Activated effector memory CD4-positive, alpha-beta T cell treated with Interleukin-2 at 50 U/mL for 16 hours (primary cell): ENCODE measurements at places on chromosomes 2 and 18.
A peak's percentile ranks its signal among the peaks of the same experiment; 100 is the strongest.

DNA sequence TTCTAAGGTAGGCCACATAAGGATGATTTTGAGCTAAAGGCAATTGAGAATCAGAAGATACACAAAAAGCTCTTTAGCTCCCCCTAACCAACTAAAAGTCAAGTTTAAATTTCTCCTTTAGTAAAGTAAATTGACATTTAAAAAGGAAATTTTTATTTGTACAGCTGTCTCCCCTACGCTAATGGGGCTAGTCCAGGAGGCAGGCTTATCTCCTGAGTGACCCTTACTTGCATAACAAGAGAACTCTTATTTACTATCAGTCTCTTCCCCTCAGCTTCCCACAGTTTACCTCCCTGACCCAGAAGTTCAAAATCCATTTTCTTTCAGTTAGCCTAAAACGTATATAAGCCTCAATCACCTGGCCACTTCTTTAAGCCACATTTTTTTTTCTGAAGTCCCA is 1002.8 kb upstream of the NRXN1 start:
- no peak for DNase-seq

GRCh38 chr2:239912938-239913635 is 112.1 kb downstream of the NDUFA10 start:
- DNase-seq, result no peak

DNA sequence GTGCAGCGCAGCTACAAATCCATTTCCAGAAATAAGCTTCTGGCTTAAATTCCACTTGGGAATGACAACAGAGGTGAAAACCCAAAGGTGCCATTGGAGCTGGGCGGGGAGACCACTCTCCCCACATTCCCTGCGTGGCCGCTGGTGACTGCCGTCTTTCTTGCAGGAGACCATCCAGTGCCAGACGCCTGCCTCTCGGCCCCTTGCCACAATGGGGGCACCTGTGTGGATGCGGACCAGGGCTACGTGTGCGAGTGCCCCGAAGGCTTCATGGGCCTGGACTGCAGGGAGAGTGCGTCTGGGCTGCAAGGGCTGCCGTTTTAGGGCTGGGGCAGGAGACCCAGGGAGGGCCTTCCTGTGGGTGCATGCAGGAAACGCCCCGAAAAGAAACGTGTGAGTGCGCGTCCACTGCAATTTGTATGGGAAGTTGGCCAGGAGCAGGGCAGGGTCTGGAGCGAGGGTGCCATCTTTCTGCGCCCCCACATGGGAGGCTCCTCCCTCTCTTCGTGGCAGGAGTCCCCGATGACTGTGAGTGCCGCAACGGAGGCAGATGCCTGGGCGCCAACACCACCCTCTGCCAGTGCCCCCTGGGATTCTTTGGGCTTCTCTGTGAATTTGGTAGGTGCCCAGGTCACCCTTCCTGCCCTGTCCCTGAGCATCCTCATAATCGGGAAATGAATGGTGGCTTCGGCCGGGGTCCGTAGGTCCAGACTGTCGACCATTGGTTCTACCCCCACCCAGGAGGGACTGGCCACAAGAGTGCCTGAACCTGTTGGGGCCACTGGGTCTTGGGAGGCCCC is 49.9 kb downstream of the SNED1 start:
- DNase-seq, result no peak

GRCh38 chr18:21203126-21203525 is 38.9 kb upstream of the GREB1L start:
- no peak for DNase-seq

DNA sequence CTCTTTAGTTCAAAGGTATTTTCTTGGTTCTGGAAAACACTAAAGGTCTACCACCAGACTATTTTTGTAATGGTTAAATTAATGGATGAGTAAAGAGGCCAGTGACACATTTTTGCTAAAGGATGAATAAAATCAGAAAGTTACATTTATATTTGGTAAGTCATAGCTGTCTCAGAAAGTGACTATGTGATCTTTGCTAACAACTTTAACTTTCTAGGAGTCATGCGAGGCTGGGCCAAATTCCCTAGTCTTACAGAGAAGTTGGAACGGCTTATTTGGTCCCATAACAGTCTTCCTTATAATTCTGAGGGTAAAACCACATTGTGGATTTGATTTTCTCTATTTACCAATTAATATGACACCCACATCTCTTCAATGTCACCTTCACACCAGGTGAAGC is 198.1 kb downstream of the PDE1A start:
- no peak for DNase-seq

GRCh38 chr2:120319686-120320317 is 26.1 kb upstream of the INHBB start:
- no peak for DNase-seq

DNA sequence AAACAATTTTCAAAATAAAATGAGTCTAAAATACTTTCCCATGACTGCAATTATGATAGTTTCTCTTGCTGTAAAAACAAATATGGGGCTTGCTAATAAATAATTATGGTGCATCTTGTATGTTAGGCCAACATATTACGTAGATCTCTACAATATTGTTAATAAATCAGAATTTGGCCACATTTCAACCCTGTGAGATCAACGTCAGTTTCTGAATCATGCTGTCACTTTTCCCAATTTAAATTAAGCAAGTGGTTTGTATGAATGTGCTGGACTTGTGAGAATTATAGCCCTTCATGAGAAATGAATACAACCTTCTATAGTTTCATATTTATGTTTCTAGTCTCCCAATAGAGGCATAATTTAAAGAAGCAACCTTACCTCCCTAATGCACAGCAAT is 808.9 kb downstream of the SUCLG1 start:
- DNase-seq, result no peak

DNA sequence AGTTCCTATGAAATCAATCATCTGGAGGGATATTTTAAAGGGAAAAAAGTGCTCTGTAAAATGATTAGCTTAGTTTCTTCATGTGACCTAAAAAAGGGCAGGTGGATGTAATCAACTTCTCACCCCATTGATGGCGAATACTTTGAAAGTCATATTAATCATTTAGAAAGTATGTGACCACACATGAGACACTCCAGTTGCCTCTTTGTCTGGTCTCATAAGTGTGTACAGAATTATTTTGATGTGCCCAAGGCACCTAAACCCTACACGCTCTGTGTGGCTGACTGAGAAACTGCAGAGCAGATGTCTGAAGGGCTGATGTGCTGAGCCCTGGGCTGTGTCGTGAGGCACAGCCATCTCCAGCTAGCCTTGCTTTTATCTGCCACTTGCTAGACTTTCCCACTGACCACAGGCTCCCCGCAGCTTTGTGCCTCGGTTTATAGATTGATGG is 26.9 kb downstream of the SGPP2 start:
- no peak for DNase-seq

GRCh38 chr2:100166701-100167100 is 24.3 kb upstream of the AFF3 start:
- no peak for DNase-seq

DNA sequence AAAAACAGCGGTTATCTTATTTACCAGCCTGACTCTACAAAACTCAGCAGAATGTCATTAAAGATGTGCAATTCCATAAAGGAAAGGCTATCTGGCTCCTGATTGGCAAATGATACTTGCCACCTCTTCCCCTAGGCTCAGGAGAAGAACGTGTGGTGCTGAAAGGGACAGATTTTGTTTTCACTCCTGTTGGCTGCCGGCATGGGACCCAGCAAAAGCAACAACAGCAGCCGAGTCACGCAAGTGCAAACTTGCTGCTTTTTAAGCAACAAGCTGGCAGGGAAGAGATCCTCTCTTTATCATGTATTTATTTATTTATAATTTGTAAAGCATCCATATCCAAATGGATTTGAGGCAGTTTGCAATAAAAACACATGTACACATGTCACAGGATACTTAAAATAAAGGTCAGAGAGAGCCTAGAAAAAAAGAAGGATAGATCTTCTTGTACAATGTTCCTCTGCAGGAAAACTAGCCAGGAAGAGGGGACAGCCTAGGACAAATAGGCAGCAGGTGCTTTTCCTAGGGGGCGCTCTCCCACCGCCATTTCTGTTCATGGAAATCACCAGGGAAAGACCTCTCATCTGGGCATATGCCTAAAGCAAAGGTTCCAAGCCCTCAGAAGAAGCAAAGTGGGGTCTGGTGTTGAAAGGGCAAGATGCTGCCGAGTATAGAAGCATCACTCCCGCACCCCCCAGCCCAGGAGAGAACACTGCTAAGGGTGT is 799.3 kb downstream of the BCL11A start:
- DNase-seq, result no peak

DNA sequence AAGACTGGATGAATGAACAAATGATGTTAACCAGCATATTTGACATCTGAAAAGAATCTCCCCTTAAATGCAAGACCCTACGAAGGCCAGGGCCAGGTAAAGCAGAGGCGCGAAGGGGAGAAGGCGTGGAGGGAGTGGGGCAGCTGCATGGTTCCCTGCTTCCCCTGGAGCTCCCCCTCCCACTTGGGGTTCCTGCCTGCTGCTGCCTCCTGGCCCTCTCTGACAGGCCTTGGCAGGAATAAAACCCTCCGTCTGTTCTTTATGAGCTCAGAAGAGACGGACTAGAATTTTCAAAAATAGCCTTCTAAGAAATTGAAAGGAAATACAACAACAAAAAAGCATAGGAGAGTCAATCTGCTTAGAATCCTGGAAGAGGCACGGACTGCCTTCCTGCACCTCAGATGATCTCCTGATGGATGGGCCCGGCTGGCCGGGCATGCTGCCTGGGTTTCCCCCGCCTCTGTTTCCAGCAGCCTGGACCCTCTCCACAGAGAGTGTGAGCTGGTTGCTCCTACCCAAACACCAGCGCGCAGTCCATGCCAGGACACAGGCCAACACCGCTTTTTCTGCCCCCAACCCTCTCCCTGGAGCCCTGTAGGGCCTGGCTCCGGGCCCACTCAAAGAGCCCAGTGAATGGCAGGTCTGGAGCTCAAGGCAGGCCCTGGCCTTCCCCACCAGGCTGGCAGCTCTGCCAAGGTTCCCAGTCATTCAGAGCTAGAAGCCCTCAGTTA is 23.9 kb downstream of the CFAP65 start:
- DNase-seq, result no peak

GRCh38 chr18:5986257-5986931 is 91.1 kb upstream of the TMEM200C start:
- no peak for DNase-seq

GRCh38 chr2:157831573-157832315 is 44.4 kb downstream of the ACVR1 start:
- no peak for DNase-seq

DNA sequence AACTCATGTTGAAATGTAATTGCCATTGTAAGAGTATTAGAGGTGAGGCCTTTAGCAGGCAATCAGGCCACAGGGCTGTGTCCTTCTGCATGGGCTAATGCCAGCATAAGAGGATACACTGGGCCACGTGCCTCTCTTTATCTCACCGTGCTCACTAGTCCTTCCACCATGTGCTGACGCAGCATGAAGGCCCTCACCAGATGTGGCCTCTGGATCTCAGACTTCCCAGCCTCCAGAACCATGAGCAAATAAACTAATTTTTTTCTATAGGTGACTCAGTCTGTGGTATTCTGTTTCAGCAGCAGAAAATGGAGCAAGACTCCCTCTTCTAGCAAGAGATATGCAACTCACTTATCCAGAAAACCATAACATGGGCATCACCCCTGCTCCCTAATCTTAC is 149.7 kb upstream of the ZNF236 start:
- DNase-seq, result no peak

DNA sequence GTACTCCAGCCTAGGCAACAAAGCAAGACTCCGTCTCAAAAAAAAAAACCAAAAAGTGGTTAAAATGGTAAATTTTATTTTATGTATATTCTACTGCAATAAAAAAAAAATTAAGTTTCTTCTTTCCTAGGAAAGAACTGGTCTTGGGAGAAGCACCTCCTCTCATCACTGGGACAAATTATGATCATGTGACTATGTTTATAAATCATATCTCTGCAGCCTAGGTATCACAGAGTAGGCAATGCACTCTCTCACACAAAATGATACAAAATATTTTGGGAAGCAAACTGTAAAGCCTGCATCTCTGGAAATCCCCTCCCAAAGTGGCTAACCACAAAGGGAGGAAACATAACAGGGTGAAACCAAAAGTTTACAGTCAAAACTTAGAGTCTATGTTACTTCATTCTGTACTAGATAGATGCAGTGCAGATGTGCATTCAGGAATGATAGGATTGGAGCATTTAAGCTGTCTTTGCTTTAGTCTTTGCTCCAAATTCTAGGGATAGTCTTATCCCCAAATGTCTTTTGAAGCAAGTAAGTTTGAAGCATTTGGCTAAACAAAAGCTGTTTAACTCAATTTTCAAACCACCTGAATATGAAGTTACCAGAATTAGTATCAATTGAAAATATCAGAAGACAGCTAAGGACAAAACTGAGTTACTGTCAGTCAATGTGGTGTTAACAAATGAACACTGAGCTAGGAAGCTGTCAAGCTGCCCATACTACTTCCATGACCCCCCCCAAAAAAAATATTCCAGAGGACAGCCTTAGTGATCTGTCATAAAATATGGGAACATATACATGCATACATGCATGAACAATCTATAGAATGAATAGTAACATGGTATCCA is 21.1 kb upstream of the MALT1 start:
- DNase-seq, result no peak

DNA sequence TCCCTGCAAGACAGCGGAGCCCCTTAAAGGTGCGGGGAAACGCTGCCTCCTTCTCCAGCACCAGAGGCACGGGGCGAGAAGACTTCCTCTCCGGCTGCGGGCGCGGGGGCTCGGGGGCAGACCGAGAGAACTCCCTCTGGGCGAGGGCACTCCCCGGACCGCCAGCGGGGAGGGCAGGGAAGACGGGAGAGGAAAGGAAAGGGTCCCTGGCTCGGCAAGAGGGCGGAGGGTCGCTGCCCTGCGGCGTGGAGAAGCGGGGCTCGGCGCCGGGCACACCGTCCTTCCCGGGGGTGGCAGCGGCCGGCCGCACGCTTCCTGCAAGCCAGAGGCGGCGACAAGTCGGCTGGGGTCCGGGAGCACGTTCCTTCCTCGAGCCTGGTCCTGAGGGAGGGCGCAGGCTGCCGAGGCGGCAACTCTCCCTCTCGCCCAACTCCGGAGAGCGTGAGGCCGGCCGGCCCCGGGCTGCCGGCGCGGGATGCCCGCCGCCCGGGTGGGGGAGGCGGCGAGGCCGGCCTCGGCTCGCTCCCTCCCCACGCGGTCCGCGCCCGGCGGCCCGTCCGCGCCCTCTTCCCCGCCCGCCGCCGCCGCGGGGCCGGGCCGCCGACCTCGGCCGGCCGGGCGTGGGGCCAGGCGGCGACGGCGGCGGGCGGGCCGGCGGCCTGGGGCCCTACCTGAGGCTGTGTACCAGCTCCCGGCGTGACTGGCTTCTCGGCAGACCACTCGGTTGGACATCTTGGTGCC is 1.1 kb downstream of the MEMO1 start:
- peak; percentile 27 for DNase-seq
